ENCODE measurements at places on chromosomes 4 and X.

DNA sequence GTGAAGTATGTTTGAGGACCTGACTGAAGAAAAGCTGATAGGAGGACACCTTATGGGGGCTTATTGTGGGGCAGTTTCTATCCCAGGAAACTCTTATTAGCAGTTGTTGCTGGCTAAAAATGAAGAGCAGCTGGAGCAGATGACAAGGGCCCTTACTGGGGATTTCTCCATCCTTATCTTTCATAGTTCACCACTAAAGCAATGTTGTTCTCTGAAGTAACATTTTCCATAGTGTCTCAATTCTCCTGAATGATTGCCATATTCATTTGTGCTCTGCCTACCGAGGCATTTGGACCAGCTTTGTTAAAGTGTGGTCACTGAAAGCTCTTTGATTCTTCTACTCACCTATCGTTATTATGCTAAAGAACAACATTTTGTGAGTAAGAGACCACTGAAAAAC is 7.7 kb downstream of the ENOX2 start:
- DNase-seq = no peak

DNA sequence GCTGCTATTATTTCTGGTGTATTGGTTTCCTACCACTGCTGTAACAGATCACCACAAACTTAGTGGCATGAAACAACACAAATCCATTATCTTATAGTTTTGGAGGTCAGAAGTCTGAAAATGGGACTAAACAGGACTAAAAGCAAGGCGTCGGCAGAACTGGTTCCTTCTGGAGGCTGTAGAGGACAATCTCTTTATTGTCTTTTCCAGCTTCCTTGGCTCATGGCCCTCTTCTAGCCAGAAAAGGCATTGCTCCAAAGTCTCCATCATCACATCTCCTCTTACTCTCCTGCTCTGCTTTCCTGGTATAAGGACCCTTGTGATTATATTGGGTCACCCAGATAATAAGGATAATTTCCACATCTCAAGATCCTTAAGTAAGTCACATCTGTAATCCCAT is 121.9 kb downstream of the CLCN4 start:
- no peak for DNase-seq

DNA sequence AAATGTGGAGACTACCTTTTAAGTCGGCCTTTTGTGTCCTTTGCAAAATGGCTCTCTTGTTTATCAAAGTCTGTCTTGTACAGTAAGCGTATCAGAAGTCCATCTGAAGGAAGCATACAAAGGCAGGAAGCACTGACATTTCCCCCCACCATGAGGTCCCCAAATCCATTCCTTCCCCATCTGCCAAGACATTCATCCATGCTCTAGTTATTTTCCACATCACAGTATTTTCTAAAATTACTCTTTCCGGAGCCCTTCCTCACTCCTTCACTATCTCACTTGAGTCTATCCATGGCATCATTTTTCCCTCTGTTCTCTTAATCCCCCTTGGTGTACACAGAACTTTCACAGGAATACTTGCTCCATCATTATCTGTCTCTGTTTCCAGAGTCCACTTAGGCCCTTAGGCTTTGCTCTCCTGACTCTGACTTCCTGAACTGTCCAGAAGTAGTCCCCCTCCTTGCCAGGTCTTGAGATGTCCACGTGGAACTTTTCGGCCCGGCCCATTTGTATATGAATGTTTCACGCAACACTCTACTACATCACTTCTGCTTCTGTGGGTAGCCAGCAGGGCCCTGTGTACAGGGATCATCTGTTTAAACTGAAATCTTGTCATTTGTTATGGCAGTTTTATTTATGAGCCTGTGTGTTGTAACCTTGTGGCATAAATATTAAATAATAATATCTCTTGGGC is 2.1 kb downstream of the SEL1L3 start:
- no peak for DNase-seq

GRCh38 chr4:108060164-108060563 is 70.5 kb downstream of the HADH start:
- peak; percentile 50 for DNase-seq

DNA sequence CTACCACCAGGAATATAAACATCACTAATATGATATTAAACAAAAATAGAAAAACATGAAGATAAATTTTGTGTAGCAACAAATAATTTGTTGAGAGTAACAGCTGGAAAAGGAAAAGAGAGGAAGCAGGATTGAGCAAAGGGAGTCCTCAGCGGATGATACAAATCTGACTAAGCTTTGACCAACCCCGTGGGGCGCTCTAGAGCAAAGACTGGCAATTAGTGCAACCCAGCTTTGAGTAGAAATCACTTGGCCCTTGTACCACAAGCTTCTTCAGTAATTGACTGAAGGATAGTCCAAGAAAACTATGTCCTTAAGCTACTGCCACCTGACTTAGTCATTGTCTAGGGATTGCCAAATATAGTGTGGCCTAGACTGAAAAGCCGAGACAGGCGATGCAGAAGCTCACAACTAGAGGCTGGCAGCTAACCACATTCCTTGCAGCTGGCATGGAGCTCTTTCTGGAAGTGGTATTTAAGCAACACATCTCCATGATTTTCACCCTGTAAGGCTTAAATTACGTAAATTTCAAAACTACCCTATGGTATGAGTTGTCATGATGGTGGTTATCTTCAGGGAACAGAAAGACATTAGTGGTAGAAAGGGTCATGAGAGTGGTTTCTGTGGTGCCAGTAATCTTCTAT is 396.0 kb downstream of the PDGFC start:
- peak; percentile 8 for DNase-seq

DNA sequence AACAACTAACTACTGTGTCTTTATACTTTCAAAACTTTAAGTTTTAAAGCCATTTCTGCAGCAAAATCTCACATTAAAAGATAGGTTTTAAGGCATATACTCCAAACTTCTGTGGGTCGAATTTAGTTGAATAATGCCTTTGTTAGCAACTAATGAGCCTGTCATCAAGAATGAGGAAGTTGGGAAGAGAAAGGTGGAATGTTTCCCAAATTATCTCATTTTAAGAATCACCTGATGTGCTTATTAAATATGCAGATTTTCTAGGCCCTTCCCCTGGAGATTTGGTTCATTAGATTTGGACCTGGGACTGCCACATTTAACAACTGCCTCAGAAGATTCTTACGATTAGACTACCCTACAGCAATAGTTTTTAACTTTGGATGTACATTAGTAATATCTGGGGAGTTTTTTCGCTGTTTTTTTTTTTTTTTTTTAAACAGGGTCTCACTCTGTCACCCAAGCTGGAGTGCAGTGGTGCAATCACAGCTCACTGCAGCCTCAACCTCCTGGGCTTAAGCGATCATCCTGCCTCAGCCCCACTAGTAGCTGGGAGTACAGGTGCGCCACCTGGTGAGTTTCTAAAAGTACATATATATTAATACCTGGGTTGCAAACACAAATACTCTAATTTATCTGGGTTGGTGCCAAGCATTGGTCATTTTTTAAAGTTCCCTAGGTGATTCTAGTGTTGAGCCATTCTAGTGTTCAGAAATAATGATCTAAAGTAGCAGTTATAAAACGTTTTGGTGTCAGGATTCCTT is 16.1 kb upstream of the TASL start:
- DNase-seq = no peak

DNA sequence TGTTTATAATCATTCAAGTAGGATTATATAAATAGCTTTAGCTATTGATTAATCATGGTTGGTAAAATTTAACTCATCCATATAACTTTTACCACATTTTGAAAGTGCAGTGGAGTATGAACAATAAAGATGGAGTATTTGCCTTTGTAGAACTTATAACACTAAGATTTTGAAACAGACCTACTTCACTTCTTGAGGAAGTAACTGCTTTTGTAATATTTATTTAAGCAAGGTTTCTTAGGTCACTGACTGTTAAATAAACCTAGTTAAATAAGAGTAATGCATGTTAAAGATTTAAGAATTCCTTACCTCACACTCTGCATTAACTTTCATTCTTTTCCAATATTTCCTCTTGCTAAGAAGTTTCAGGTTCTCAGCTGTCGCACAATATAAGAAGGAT is 242.5 kb downstream of the CFAP299 start:
- no peak for DNase-seq

- no peak for DNase-seq
Observed at GRCh38 chrX:22310779-22311178, 38.1 kb downstream of the CBLL2 start.

DNA sequence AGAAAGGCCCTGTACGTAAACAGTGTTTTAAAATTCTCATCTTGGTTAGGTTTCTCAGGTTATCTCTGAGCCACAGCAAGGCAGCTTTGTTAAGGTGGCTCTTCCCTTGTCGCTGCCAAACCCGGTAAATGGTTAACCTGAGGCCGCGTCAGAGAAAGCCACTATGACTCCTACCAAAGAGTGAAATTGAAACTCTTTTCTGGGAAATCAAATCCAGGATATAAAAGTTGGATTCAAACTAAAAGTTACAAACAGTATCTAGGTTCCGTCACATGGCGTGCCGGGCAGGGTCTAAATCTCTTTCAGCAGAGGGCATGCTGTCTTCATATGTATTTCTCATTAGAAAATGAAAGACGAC is 433 bp downstream of the MMAA start:
- DNase-seq = peak; percentile 47

DNA sequence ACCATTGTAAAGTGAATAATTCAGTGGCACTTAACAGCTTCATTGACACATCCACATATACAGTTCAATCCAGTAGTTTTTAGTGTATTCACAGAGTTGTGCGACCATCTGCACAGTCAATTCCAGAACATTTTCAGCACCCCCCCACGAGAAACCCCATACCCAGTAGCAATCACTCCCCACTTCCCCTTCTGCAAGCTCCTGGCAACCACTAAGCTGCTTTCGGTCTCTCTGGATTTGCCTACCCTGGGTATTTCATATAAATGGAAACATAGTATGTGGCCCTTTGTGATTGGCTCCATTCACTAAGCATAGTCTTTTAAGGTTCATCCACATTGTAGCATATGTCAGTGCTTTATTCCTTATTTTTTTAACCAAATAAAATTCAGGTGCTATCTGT is 10.0 kb downstream of the MSL3 start:
- DNase-seq = no peak

- DNase-seq = no peak
Observed at GRCh38 chr4:124386163-124386562, 326.4 kb downstream of the ANKRD50 start.

GRCh38 chrX:6729626-6730025 is 194.7 kb upstream of the VCX3A start:
- DNase-seq = no peak

DNA sequence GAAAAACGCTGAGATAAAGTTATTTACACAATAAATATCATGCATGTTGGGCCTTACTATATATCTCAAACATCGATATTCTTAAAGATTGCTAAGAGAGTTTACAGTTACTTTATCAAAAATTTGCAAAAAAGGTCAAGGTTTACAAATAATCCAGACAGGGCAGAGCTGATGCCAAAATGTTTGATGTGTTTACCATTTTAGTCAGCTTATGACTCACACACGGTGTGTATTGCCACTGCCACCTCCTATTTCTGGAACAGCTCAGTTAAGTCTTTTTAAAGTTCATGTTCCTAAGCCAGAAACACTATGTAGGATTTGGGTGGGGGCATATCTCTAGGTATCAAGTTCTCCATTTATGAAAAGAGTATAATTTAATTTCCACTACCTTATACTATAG is 580.6 kb downstream of the INPP4B start:
- peak; percentile 50 for DNase-seq

DNA sequence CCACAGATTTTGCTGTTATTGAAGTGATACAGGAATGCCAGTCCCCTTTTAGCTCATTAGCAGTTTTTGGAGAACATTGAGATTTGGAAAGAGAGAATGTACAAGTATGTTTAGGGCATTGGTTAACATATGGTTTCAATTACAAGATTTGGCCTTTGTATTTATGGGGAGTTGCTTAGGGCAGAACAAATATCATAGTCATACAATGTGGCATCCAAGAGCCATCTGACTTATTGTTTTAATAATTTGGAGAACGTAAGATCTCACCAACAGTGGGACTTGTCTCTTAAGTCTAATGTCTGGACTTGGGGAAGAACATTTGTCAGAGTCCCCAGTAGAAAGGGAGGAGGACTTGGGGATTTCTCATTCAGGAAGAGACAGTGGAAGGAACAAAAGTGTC is 166.1 kb downstream of the STK32B start:
- DNase-seq = peak; percentile 87

DNA sequence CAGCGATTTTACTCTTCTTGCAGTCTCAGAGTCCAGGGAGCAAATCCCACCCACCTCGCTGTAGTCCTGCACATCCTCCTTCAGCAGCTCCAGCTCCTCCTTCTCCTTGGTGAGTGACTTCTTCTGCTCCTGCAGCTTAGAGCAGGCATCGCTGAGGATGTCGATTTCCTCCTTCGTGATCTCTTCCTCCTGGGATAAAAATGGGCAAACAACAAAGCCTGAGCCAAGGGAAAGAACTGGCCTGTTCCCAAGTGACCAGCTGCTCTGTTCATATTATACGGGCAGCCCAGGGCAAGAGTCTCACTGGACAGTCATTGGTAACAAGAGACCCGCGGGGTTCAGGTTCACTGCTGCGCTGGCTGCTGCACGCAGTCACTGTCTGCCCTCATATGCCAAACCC is 26.2 kb downstream of the FGFR3 start:
- no peak for DNase-seq

GRCh38 chrX:72381439-72382201 is 75.9 kb upstream of the CITED1 start:
- DNase-seq = no peak

- DNase-seq = peak; percentile 75
Observed at GRCh38 chr4:98932539-98932938, 3.6 kb upstream of the EIF4E start.

DNA sequence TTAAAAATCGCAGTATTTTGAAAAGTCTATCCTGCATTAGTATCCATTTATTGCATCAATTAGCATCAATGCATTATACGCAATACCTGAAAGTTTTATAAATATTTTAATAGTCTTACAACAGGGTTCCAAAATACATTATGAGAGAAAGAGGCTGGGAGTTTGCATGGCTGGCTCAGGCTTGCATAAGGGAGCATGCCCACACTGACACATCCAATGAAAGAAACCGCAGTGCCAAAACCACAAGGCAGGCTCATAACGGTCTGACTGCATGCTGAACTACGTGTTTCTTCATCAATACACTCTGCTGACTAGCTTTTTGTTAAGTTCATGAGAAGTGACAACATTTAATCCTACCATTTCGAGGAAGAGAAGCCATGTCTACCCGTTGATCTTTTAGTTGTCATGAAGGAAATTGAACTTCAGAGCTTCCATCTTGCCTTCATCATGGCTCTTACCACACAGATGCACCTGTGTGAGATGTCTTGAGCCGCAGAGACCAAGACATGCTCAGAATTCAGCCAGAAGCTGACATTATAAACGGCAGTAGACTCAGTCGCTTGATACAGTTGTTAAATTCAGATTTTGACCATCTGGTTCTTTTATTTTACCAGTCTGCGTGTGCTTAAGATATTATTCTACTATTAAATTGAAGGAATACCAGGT is 168.8 kb upstream of the FRG1 start:
- no peak for DNase-seq

DNA sequence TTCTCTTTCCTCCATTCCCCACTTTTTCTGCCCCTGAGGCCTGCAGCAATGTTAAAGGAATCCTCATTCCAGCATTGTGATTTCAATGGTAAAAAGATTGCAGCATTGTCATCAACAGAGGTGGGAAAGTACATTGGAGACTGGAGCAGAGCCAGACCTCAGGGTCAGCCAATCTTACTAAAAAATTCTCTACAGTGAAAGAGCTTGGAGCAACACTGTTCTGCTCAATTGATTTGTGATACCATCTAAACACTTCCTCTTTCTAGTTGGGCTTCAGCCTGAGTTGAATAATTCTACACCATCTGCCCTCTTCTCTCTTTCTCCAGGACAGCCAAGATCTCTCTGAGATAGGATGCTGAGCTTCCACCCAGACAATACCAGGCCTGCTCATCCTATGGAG is 176.5 kb downstream of the AR start:
- no peak for DNase-seq

GRCh38 chr4:10506077-10506476 is 48.9 kb upstream of the ZNF518B start:
- DNase-seq = no peak

All from fibroblast of skin of back (primary cell).